ENCODE measurements at places on chromosomes 11 and 22.

DNA sequence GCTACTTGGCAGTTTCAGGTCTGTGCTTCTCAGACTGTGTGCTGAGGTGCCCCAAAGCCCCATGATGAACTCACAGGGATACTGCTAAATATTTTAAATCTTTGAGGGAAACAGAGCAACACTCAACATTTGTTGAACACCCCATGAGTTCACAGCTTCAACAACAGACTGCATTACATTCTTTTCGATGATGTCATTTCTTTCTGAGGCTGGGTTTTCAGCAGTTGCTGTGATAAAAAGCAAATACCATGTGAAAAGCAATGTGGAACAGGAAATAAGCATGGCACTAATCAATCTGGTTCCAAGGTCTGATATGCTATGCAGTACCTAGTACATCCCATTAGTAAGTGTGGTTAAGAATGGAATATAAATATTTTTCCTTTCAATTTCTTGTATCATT, 82.7 kb downstream of the RPL27A start:
- no peak for DNase-seq

DNA sequence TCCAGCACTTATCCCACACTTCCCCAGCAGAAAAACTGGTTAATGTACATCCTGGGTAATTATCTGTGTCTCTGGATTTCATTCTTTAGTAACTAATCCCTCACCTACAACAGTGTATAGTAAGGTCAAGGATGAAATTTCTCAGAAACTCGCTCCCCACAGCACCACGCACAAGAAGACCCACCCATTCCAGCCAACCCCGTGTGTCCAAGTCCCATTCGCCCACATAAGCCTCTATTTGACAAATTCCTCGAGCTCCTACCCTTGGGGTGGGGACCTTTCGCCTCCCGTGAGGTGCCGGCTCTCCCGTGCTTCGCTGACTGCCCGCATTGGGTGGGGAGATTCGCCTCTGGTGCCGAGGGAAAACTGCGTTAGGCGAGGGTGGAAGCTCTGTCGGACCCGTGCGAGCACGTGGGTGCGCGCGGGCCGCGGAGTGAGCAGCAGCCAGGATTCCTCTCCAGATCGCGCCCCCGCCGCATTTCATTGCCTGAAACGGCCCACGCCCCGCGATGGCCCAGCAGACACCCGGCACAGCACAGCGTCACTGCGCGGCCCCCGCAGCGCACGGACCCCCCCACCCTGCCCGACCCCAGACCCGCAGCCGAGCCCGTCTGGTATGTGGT, 866 bp downstream of the EXPH5 start:
- DNase-seq, result no peak

DNA sequence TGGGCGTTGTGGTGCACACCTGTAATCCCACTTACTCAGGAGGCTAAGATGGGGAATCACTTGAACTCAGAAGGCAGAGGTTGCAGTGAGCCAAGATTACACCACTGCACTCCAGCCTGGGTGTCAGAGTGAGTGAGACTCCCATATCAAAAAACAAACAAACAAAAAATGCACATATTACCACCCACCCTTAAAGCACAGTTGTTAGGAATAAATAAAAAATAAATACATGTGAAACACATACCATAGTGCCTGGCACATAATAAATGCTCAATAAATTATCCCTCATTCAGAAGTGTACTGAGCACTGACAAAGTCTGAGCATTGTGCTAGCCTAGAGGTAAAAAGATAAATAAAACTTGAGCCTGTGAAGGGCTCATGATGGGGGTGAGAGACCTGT, 9.0 kb upstream of the JAML start:
- no peak for DNase-seq

- DNase-seq, result peak; percentile 59
Measured at GRCh38 chr22:31148953-31149627, 8.8 kb upstream of the PLA2G3 start.

DNA sequence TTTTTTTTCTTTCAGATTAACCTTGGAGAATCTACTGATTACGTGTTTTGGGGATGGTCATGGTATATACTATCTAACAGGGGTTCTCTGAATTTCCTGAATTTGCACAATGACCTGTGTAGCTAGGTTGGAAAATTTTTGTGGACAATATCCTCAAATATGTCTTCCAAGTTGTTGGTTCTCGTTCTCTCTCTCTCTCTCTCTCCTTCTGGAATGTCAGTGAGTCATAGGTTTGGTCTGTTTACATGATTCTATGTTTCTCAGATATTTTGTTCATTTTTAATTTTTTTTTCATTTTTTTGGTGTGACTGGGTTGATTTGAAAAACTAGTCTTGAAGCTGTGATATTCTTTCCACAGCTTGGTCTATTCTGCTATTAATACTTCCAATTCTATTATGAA, 604.0 kb upstream of the ANO3 start:
- no peak for DNase-seq

DNA sequence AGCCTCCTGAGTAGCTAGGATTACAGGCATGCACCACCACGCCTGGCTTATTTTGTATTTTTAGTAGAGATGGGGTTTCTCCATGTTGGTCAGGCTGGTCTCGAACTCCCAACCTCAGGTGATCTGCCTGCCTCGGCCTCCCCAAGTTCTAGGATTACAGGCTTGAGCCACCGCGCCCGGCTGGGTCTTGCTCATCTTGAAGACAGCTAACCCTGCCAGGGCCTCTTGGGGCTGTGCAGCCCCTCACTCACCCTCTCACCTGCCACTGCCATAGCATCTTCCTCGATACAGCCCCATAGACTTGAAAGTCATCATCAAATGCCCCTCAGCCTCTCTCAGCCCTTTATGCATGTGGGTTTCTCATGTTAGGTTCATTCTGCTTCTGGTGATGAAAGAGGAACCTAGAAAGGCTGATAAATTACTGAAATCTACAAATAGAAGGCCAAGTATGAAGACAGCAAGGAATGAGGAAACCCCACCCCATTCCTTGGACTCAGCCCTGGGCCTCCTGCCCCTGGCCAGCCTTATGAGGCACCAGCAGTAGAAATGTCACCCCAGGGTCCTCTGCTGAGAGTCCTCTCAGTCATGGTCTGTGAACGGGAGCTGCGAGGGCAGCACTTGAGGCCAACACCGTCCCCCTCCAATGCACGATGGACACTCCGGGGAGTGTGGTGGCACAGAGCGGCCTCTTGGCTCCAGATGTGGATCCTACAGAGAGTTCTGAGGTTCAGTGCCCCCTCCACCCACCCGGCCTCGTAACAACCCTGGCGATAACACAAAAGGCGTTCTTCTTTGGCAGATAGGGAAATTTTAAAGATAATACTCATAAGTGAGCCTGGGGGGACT, 24.8 kb downstream of the SCGB1A1 start:
- DNase-seq, result no peak

DNA sequence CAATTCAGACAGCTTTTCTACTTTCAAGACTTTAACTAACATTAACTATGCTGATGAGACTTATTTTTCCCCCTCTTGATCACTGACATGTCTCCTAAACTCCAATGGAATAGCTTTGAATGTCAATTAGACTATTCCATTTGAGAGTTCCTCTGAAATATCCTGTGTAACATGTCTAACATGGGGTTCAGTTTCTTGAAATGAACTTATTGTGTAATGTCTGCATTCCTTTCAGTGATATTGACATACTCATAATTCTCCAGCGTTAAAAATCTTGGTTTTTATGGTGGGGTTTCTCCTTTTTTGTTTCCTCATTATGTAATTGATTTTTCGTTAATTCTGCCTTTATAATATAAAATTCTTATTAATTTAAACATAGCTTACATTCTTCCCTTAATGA, 37.7 kb upstream of the SPTBN2 start:
- no peak for DNase-seq

DNA sequence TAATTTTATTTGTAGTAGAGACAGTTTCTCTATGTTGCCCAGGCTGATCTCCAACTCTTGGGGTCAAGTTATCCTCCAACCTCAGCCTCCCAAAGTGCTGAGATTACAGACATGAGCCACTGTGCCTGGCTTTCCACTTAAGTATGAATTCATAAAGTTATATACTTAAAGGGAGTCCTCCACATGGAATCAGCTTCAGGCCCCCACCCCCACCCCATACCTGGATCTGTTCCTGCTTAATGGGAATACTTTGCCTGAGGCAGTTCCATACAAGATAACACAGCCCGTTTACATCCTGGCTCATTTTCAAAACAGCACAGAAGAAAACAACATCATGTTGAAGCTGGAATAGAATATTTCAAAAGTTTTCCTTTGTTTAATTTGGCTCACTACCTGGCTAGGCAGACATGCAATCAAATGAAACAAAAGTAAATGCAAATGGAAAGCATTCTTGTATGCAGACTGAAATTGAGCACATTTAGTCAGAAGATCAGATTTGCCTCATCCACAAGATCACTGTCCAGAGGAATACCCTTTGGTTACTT, 82.4 kb downstream of the FAT3 start:
- DNase-seq, result no peak

GRCh38 chr22:30792456-30792855, 97.8 kb downstream of the OSBP2 start:
- DNase-seq, result no peak

GRCh38 chr11:111942829-111943228, 5.7 kb downstream of the DIXDC1 start:
- DNase-seq, result no peak

DNA sequence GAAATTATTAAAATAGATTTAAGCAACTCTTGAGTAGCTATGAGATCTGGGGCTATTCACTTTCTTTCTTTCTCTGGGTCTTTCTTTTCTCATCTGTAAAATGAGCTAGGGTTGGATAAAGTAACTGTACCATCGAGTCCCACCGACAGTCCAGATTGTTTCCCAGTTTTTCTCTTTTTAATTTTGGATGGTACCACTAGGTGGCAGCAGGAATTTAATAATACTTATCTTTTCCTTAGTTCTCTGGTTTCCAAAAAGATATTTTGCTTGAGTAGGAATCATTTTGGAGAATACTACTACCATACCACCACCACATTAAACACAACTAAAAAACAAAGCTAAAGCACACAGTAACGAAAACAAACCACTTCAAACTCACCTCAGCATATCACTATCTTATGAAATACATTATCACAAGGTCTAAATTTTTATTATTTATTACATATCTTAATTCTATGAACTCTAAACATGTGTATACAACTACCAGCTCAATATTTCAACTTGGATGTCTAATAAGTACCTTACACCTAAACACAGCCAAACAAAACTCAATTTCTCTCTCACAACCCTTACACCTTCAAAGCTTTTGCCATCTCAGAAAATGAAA, 584.0 kb downstream of the KCNA4 start:
- no peak for DNase-seq

GRCh38 chr11:69167130-69167915, 11.6 kb downstream of the SMIM38 start:
- no peak for DNase-seq

DNA sequence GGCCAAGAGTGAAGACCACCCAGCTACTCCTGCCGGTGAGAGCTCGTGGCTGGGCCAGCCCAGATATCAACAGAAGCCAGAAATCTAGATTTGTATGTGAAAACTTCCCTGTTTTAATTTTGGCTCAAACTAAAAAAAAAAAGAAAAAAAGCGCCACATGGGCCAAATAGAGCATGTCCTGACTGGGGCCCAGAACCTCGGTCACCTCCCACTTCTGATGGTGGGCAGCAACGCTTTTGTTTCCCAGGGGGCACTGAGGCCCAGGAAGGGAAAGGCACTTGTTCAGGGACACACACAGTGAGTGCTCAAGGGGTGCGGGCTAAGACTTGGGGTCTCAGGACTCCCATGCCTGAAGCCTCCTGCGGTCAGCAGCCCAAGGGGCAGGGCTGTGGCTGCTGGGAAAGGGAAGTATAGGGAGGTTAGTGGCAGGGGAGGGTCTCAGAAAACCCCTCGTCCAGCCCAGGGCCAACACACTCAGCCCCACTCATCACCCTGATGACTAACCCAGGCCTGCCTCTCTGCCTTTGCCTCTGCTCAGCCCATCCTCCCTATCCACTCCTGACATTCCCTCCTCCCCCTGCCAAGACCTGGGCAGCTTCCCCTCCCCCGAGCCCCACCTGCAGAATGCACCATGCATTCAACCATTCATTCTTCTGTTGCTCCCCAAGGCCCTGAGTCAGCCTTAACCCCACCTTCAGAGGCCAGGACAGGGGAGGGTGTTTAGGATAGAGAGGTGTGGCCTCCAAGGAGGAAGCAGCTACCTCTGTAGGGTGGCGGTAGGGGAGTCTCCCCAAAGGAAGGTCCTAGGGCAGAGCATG, 30.0 kb upstream of the TCF20 start:
- no peak for DNase-seq

DNA sequence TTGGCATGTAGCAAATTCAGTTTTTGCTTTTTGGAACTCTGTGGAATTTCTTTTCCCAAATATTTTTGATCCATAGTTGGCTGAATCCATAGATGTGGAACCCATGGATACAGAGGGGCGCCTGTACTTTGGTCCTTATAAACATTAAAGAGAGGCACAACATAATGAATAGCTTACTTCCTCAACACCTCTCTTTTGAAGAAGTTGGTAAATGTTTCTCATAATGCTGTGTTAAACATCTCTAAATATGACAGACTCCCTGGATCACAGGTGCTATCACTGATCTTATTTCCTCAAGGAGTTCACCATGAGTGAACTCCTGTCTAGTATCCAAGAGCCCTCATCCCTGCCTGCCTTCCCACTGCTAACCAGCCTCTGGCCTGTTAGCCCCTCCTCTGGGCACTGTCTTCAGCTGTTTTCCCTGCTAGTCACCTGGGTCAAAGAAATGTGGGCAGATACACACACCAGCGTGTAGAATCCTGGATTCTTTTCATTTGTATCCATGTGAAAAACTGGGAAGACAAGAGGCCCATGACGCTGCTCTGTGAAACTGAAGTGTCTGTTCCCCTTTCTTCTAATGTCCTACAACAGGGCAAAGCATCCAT, 63.7 kb downstream of the HIRA start:
- DNase-seq, result no peak

GRCh38 chr11:117356126-117356890, 28.7 kb downstream of the CEP164 start:
- DNase-seq, result no peak

GRCh38 chr22:20211997-20212753, 55.9 kb downstream of the RTN4R start:
- no peak for DNase-seq

- no peak for DNase-seq
Measured at GRCh38 chr11:68468217-68468828, 7.8 kb downstream of the PPP6R3 start.

DNA sequence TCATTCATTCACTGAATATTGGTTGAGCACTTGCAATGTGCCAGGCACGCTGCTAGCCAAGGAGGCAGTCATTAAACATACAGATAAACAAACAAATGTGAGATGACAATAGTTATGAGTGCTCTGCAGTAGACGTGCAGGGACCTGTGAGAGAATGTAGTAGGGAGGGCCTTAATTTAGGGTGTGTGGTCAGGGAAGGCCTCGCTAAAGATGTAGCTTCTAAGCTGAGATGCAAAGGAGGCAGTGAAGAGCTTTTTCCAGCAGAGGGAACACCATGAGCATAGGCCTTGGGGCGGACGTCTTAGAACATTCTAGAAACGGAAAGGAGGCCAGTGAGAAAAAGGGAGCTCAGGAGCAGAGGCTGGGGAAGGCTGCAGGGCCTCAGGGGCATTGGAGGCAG, 789 bp upstream of the NCF4 start:
- no peak for DNase-seq

All from AG09319 (cell line).